Transverse colon (tissue), 4 donors: ENCODE measurements at places on chromosomes 12 and 14. TPM values are rescaled to one million over a fixed set of nuclear protein-coding genes. Genes with fewer than 3 reads are reported as not detected.

Gene MGP
- 499 TPM for total RNA-seq

Gene IFT81
- total RNA-seq, result 2.6 TPM

Gene AVPR1A
- 0.37 TPM for total RNA-seq

Gene VEZT
- total RNA-seq, result 96.5 TPM

Gene SMAGP
- 113 TPM for total RNA-seq

Gene GPR135
- total RNA-seq, result 7.4 TPM

Gene DPPA3
- total RNA-seq, result not detected

Gene FAM186B
- not detected for total RNA-seq

Gene HOXC6
- 0.48 TPM for total RNA-seq

Gene KHNYN
- 105 TPM for total RNA-seq
